ENCODE measurements at places on chromosomes 2 and 18.

- peak; percentile 41 for DNase-seq
Measured at GRCh38 chr2:169172151-169172735, 102.9 kb downstream of the DHRS9 start.

DNA sequence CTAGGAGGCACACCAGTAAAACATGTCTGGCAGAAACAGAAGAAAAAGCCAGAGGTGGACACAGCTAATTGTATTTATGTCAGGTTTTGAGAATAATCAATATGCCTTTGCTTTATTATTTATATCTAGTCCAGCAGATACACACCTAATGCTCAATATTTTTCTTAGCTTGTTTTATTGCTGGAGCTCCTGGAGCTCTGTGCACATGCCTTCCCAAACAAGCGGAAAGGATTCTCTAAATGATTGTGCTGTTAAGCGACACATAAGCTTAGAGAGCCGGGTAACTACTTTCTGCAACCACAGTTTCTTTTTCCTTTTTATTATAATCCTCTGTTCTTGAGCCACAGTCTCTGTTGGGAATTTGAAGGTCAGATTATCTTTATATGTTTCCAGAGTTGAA, 177.3 kb upstream of the ST6GAL2 start:
- DNase-seq, result no peak

GRCh38 chr2:63378589-63378988, 209.7 kb downstream of the WDPCP start:
- DNase-seq, result no peak

DNA sequence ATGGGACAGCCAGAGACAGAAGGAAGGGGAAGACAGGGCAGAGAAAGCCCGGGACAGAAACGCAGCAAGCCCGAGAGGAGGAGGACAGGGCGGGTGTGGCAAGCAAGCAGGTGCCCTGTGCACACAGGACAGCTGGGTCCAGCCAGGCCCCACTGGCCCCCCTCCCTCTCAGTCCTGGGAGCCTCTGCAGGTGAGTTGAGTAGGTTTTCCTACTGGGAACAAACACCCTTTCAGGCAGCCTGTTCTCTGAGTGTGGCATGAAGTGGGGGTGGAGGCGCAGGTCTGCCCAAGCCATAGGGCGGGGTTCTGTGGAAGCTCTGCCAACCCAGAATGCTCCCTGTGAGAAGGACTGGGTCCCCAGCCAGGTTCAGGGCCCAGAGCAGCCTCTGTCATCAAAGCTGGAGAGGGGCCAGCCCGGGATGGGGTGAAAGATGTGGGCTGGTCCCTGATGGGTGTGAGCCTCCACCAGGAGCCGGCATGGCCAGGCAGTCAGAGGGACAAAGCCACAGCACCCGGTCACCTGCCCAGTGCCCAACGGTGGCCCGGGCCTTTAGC, 129.4 kb downstream of the TFCP2L1 start:
- DNase-seq, result no peak

- no peak for DNase-seq
Measured at GRCh38 chr2:1186421-1186820, 226.8 kb upstream of the TPO start.

GRCh38 chr2:237732070-237732469, 66.5 kb upstream of the RBM44 start:
- DNase-seq, result no peak

GRCh38 chr2:43848214-43848613, 9.4 kb downstream of the ABCG8 start:
- no peak for DNase-seq

DNA sequence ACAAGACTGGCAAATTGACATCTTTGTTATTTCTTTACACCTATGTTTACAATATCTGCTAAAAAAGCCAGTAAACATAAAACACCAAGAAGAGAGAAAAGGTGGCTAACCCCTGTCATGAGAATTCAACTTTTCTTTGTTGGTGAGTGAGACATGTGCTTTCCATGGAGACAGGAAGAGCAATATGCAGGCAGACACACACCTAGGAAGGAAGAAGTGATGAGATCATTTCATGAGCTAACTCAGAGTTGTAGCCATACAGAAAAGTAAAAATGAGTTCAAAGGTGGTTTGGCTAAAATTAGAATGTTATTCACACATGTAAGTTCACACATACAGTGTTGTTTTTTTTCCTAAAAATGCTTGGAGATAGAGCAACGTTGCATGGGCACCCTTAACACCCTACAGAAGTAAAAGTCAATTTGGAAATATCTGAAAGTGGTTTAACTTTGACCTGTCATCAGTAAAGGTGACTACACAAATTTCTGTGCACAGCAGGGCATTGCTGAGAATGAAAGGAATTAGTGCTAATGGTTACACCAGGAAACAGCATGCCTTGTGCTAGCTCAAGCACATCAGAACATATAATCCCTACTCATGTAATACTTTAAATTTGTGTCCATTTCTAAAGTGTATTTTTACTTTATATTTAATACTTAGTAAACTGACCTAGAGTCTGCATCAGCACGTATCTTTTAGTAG, 557.6 kb downstream of the CBLN2 start:
- no peak for DNase-seq

DNA sequence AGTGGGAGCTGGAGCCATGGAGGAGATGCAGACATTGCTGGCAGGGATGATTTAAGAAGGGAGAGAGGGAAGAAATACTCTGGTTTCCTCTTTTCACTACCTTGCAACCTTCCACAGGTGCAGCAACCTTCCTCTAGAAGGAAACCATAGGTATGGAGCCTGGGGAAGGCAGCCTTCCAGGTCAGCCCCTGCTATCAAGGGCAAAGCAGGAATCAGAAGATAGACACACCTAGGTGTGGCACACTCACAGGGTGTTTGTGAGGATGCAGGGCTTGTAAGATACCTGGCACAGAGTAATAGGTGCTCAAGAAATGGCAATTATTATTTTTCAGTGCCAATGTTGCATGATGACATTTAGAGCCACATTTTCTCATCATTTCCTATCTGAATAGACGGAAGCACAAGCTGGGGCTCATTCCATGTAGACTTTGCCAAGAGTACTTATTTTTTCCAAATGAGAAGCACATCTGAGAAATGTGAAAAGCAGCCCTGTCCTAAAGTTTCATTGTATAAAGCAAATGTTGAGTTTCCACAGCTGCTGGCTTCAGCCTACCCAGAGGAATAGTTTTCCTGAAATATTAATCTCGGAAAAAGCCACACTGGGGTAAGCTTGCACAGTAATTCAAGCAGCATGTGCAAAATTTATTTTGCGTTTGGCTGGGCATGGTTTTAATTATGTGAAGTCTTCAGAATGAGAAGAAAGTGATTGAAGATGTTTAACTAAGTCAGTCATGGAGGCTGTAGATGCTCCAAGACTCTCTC, 20.6 kb downstream of the EVA1A start:
- no peak for DNase-seq

DNA sequence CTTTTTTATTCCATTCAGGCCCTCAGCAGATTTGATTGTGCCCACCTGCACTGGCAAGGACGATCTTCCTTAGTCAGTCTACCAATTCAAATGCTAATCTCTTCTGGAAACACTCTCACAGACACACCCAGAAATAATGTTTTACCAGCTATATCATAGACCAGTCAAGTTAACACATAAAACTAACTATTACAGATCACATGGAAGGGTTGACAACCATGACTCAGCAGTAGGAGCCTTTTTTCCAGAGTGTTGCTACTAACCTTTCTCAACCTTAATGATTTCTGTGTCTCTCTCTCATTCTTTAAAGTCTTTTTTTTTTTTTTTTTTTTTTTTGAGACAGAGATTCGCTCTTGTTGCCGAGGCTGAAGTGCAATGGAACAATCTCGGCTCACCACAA, 143.5 kb upstream of the MSH6 start:
- no peak for DNase-seq

GRCh38 chr18:80229363-80229762, 18.0 kb downstream of the PARD6G start:
- DNase-seq, result no peak

- DNase-seq, result no peak
Measured at GRCh38 chr2:161090411-161090810, 69.8 kb upstream of the TANK start.

GRCh38 chr2:237733677-237734300, 64.8 kb upstream of the RBM44 start:
- DNase-seq, result no peak

DNA sequence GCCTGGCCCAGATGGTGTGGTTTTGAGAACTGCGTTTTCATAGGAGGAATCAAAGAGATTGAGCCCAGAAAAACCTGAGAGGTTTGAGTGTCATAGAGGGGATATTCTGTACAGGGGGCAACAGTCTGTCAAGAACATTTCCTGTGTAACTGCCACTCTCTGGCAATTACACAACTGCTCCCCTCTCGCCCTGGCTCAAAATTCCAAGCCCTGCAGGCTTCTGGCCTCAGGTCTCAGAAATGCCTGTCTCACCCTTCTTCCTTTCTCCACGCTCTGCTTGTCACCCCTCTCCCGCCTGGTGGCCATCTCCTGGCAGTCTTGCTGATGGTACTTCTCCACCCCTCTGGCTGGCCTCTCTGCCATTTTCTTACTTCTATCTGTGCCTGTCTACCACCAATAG, 4.0 kb downstream of the VAMP5 start:
- DNase-seq, result no peak

DNA sequence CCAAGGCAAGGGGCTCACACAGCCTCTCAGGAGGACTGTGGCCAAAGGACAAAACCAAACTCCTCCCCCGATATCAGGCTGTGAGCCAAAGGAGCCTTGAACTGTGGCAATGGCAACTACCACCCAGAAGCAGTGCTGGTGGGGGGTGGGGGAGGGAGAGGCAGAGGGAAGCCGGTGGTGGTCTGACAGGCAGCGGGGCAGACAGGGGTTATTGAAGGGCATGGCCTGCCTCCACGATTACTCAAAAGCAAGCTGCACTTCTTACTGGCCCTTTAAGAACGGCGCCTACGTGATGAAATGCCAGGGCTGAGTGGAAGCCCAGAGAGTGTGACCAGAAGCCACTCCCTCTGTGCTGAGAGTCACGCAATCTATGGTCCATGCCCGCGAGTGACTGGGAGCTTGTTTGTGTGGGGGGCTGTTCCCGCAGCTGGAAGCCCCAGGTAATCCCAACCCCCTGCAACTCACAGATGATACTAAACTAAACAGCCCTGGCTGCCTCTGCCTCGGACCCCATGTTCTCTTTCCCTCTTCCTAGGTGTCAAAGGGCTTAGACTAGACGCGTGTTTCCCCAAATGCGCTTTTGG, 128.2 kb upstream of the CXCR4 start:
- no peak for DNase-seq

GRCh38 chr2:195337597-195337996, 319.4 kb upstream of the SLC39A10 start:
- DNase-seq, result no peak

DNA sequence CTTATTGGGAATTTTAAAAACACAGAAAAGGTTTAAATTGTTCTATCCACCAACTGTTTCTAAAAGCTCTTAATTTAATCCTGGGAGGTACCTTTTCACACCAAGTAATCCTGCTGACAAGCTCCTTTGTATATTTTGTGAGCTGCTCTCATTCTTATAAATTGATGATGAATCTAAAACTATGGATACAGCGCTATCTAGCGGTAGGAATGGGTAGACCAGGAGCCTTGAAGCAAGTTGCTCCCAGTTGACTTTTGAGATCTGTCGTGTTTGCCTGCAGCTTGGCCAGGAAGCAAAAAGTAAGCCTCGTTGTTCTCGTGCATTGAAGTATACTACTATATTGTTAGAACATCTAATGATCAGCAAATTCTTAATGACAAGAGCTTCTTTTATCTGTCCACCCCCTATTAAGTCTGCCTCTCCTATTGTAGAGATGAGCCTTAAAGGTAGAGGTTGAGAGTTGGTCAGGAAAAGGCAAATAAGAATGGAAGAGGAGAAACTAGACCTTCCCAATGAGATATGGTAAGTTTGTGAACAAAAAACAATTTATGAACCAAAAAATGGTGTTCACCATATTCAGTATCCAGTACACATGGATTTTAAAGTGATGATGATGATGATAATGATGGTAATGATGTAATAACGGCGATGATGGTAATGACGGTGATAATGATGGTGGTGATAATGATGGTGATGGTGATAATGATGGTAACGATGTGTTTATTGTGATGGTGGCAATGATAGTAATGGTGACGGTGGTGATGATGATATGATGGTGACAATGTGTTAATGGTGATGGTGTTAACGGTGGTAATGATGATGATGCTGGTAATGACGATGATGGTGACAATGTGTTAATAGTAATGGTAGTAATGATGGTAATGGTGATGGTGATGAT, 212.1 kb upstream of the NCKAP5 start:
- peak; percentile 89 for DNase-seq

DNA sequence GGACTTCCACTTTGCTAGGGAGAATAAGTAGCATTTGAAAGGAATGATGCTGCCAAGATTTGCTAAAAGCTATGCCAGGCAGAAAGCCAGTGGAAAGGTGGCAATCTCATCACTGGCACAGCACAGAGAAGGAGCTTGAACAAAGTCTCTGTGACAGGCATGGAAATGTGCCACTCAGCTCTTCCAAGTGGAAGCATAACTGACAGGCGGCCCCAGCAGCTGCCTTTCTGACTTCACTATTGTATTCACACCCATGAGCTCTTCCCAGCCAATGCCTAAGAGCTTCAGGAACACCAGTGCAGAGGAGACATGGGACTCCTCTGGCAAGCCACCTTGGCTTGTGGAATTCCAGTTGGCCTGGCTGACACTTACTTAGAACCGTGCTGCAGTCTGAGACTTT, 134.6 kb upstream of the REG3G start:
- no peak for DNase-seq

DNA sequence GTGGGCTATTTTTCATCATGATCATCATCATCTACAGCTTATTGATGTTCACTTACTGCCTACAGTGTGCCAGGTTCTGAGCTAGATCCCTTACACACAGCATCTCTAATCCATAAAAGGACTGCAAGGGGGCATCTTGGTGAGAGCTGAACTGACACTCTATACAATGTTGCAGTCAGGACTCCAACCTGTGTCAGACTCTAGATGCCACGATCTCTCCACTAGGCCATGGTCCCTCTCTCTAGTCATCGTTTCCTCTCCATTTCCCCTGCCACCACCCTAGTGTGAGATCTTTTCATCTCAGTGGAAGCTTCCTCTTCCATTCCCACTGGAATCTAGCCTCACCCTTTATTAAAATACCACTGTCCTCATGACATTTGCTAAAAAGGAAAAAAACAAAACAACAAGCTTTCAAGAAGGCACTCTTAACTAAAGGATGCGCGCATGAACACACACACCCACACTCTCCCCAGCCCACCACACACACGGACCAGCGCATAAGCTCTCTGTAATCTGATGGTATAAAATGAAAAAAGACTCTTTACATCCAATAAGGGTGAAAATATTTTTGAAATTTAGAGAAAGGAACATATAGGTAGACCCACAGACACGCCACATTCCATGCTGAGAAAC, 93.4 kb upstream of the THOC1 start:
- DNase-seq, result no peak

- no peak for DNase-seq
Measured at GRCh38 chr2:57884281-57884680, 162.3 kb upstream of the VRK2 start.

DNA sequence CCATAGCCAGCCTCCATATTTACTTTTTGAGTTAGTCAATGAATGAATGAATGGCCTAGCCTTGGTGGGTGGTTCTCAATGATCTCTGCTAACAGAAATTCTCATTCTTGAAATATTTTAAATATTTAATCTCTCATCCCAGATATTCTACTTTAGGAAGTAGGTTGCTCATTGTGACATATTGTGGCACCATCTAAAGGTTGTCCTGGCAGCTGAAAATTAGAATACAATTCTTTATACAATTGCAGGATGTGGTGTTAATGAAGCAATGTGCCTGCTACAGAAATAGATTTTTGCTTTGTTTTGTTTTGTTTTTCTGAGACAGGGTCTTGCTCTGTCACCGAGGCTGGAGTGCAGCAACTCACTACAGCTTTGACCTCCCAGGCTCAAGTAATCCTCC, 35.8 kb downstream of the SCG2 start:
- DNase-seq, result peak; percentile 12
